ENCODE measurements at places on chromosomes 5 and 9.

- no peak for DNase-seq
Measured at GRCh38 chr9:4016789-4017188, 283.1 kb downstream of the GLIS3 start.

DNA sequence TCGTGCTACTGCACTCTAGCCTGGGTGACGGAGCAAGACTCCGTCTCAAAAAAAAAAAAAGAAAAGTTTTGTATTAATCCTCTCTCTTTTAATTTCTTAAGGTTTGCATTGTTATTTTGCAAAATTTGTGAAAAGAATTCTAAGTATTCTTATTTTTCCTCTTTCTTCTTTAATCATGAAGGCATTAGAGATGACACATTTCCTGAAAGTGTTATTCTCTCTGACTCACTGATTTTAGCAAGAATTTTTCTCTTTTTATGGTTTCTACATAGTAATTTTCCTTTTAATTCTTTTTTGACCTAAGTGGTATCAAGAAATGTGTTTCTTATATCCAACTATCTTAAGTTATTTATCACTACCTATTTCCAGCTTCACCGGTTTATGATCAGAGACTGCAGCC, 78.0 kb downstream of the NSUN2 start:
- no peak for DNase-seq

DNA sequence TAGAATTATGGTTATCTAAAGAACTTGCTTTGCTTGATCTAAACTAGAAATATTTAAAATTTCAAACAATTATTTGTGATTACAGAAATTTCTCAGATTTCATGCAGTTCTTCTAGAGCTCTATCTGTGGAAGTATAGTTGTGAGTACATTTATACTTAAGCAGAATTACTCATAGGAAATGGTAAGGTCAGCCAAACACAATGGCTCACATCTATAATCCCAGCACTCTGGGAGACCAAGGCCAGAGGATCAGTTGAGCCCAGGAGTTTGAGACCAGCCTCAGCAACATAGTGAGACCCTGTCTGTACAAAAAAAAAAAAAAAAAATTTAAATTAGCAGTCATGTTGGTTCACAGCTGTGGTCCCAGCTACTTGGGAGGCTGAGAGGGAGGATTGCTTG, 71.0 kb downstream of the INVS start:
- no peak for DNase-seq

DNA sequence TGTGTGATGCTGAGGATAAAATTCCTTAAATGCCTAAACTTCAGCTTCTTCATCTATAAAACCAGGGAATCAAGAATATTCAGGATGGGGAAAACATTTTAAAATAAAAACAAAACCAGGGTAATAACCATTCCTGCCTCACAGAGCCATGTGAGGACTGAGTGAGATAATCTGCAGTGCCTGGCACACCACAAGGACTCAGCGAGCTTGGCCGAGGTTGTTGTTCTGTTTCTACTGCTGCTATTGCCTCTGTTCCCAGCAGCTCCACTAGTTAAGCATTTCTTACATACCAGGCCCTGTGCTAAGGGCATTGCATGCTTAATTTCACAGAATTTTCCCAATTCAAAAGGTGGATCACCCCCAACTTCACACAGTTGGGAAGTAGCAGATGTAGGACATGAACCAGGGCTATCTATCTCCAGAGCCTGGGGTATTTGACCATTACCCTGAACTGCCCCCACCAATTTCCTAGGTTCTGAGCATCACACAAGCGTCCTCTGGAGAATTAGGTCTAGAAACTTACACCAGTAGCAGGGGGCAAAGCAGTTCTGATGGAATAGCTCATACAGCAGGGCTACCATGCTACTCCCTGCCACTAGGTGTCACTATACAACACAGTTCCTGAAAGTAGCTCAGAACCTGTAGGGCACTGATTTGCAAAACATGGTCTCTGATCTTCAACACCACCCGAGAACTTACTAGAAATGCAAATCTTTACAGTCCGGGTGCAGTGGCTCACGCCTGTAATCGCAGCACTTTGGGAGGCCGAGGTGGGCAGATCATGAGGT, 74.3 kb downstream of the LRSAM1 start:
- DNase-seq = no peak

GRCh38 chr9:95336281-95336680, 18.8 kb upstream of the FANCC start:
- DNase-seq = no peak
